Activated T-helper 1 cell treated with Interleukin-2 at 50 U/mL for 16 hours (primary cell): ENCODE measurements at places on chromosomes 16 and 17.

DNA sequence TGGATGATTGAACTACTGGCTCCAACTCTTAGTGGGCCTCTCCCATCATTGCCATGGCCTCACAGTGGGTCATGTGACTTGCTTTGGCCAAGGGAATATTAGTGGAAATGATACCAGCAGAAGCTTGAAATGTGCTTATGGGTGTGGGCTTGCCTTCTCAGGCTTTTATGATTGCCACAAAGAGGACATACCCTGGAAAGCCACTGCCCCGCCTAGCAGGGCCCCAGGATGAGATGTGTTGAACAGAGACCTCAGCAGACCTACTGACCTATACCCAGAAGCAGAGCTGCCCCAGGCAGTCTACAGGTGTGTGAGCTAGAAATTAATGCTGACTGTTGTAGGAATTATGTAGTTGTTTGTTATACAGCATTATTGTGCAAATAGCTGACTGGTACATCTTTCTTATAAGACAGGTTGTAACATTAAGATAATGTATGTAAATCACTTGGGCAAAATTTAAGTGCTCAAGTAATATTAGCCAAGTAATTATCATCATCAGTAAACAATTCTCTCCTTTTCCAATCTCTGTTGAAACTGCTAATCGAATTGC lies 67.8 kb upstream of the CDH5 start:
- no peak for DNase-seq

- DNase-seq = no peak
Observed at GRCh38 chr17:28716740-28717577, 709 bp downstream of the RAB34 start.

GRCh38 chr17:72725433-72726068 lies 366.9 kb downstream of the SLC39A11 start:
- DNase-seq = no peak

GRCh38 chr17:57186226-57187019 lies 69.9 kb upstream of the MSI2 start:
- no peak for DNase-seq

GRCh38 chr16:82037251-82037650 lies 2.2 kb downstream of the HSD17B2 start:
- DNase-seq = no peak

GRCh38 chr17:10394201-10394887 lies 21.5 kb upstream of the MYH13 start:
- DNase-seq = no peak

DNA sequence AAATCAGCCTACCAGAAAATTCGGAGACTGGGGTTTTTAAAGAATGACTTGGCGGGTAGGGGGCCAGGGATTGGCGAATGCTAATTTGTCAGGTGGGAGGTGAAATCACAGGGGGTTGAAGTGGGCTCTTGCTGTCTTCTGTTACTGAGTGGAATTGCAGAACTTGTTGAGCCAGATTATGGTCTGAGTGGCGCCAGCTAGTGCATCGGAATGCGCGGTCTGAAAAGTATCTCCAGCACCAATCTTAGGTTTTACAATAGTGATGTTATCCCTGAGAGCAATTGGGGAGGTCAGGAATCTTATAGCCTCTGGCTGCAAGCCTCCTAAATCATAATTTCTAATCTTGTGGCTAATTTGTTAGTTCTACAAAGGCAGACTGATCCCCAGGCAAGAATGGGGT lies 762 bp upstream of the RBL2 start:
- no peak for DNase-seq

GRCh38 chr16:23514381-23515152 lies 4.3 kb upstream of the GGA2 start:
- no peak for DNase-seq

DNA sequence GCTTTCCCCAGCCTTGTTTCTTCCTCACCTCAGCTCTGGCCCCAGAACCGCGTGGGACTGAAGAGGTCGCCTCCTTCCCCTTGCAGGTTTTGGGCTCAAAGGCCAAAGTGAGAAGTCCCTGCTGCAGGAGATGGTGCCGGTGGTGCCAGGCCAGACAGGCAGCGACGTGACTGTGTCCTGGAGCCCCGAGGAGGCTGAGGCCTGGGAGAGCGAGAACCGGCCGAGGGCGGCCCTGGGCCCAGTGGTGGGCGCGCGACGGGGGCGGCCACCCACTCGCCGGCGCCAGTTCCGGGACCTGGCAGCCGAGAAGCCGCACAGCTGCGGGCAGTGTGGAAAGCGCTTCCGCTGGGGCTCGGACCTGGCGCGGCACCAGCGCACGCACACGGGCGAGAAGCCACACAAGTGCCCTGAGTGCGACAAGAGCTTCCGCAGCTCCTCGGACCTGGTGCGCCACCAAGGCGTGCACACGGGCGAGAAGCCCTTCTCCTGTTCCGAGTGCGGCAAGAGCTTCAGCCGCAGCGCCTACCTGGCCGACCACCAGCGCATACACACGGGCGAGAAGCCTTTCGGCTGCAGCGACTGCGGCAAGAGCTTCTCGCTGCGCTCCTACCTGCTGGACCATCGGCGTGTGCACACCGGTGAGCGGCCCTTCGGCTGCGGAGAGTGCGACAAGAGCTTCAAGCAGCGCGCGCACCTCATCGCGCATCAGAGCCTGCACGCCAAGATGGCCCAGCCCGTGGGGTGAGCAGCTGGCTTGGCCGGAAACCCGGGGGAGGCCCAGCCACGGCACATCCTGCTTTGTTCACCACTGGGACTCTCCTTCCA lies 6.0 kb downstream of the ZNF213 start:
- DNase-seq = no peak

DNA sequence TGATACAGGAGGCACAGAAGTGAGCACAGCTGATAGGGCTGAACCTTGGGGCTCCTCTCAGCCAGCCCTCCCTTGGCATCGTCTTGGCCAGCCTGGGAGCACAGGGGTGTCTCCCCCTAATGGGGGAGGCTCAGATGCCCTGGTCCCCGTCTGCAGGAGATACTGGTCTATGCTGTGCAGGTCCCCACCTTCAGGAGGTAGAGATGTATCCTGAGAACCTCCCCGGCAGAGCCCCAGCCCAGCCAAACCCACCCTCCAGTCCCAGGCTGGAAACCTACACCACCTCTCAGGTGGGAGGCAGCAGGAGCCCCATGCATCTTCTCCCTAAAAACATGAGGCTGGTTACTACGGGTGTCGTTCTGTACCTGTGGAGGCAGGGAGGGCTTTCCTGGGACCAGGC lies 38.7 kb downstream of the ABCC6 start:
- DNase-seq = no peak

- peak; percentile 76 for DNase-seq
Observed at GRCh38 chr16:85010931-85011845, at the start of gene ZDHHC7. Gene ZDHHC7, minus strand, starts transcription at chr16:85011535. Its CDS starts 20,917 bp downstream, at chr16:84990618.

DNA sequence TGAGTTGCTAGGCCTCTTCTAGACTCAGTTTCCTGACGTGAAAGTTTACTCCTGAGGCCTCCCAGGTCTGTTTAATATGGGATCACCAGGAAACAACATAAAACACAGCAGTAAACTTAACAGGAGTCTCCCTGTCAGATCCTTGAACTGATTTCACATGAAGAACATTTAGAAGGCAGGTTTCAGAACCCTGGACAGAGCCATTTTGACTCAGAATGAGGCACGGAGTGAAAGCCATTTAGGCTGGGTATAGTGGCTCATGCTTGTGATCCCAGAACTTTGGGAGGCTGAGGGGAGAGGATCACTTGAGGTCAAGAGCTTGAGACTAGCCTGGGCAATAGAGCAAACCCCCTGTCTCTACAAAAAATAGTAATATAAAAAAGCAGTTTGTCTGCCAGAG lies 289.1 kb downstream of the CA10 start:
- no peak for DNase-seq

GRCh38 chr17:35314415-35315216 lies 58.8 kb downstream of the SLFN11 start:
- DNase-seq = no peak

GRCh38 chr17:63498626-63499195 lies 21.9 kb downstream of the ACE start:
- DNase-seq = no peak

DNA sequence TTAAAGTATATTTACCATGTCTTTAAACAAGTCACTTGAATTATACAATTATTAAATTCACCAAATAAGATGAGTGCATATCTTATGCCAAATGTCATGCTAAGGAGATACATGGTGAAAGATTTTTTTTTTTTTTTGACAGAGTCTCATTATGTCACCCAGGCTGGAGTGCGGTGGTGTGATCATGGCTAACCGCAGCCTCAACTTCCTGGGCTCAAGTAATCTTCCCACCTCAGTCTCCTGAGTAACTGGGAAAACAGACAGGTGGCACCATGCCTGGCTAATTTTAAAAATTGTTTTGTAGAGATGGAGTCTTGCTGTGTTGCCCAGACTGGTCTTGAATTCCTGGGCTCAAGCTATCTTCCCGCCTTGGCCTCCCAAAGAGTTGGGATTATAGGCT lies 149.0 kb upstream of the GOT2 start:
- no peak for DNase-seq

DNA sequence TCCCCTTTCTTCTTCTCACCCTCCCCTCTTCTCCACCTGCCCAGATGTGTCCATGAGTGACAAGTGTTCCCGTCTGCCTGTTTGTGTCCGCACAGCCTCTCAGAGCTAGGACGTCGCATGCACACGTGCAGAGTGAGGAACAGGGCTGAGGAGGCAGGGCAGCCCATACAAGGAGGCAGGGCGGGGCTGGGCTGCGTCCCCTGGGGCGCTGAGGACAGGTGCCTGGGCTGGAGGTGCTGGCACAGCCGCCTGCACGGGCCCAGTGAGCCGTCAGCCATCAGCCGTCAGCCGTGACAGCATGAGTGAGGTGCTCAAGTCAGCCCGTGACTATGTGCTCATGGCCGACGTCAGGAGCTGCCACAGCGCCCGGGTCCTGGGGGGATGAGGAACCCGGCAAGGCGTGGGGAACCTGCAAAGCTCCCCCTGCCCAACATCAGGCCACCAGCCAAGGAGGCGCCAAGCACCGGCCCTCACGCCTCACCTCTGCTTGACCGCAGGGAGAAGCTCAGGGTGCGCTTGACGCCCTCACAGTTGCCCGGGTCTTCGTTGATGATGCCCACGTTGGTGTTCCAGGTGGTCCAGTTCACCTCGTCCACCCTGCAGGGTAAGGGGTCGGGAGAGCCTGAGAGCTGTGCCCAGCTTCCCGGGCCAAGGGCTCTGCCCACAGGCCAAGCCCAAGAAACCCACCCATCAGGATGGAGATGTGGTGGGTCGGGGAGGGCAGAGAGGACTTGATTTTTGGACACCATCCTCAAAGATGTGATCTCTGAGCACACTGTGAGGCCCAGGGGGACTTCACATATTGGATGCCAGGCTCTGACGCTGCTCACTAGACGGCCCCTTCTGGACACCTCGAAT lies 13.7 kb upstream of the TRPV3 start:
- no peak for DNase-seq

DNA sequence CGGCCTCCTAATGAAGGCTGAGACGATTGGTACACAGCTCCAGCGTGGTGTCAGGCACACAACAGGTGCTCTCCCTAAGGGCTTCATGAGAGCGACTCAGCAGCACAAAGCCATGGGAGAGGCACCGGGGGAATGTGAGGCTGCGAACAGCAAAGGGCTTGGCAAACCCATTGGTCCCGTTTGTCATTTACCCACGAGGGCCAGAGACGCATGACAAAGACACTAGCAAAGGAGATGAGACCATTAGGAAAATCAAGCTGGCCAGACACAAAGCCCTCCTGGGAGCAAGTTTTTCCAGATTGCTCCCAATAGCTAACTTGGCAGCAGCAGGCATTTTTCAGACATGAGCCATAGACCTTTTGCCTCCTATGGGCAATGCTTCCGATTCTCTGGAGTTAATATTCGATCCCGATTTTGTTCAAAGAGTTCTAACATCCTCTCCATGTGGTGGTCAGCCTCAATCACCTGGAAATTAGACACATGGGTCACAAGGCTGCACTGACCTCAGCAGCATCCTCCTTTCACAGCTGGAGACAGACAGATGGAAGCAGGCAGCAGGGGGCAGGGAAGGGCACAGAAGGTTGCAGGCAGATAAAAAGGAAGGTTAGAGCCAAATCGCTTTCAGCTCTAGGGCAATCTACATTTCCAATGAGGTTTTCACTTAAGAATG lies 38.2 kb downstream of the TK2 start:
- DNase-seq = no peak

DNA sequence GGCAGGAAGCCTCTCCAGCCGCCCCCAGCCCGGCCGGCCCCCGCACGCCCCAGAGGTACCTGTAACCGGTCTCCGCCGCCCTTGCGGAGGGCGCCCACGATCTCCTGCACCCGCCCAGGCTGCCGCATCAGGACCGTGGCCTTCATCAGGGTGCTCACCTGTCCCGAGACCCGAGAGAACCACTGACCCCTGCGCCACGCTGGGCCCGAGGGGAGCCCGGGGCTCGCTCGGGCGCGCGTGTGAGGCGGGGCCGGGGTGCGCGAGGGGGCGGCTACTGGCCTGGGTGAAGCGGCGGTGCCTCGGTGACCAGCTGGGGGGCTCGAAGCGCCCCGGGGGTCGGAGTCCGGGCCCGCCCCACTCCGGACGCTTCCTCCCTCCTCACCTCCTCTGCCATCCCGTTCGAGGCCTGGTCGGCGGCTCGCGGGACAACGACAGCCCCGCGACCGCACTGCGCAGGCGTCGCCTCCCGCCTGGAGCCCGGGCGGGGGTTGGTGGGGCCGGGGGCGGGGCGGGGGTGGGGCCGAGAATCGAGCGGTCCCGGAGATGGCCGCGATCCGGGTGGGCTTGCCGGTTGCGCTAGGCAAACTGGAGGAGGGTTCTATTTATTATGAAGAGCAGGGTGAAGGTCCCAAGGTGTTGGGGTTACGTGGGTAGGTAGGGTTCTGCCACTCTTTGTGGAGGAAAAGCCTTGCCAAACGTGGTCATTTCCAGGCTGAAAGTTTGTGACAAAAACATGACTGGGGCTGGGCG lies at the start of gene NT5C3B:
Gene NT5C3B (minus strand): TSS at position 433 of the 750 bp plus-strand sequence. CDS start 39 bp downstream, at position 394.
- DNase-seq = peak; percentile 48

- DNase-seq = no peak
Observed at GRCh38 chr16:20675488-20676267, 21.8 kb downstream of the ACSM1 start.

DNA sequence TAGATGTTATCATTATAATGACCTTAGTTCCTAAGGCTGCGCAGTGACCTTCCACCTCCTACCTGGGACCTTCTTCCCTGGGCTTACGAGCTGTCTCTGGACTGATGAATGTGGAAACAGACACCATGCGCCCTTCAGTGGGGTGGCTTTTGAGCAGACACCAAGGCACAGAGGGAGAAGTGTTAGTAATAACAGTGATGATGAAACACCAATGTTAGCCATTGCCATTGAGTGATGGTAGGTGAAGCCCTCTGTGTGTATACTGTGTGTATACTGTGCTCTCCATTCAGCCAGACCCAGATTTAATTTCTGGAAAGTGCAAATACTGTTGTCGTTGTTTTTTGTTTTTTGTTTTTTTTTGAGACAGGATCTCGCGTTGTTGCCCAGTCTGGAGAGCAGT lies 44.5 kb downstream of the CLEC16A start:
- no peak for DNase-seq
